Stimulated activated CD4-positive, alpha-beta T cell treated with anti-CD3 and anti-CD28 coated beads, Interleukin-12 subunit alpha, Interleukin-12 subunit beta, amount 100 ng/mL, for 4 hours (primary cell): ENCODE measurements at places on chromosomes 1 and 21.

GRCh38 chr1:37932759-37933158 is 14.1 kb downstream of the INPP5B start:
- no peak for DNase-seq

- no peak for DNase-seq
These were observed 1.3 kb upstream of the TXNIP start for GRCh38 chr1:145997718-145998023.

DNA sequence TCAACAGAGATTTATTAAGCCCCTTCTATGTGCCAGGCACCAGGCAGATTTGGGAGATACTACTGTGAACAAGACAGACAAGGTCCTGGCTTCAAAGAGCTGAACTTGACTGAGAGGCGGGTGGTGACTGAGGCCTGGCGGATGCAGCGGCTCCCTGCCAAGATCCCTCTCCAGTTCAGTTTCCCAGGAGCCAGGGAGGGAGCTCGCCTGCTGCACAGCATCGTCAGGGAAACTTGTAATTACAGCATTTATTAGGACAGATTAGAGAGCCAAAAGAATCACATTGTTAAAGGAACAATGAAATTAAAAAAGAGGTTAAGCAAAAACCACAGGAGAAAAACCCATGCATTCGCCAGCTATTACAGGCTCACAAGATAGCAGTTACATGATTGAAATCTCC is 55.3 kb downstream of the ETS2 start:
- DNase-seq, result no peak

GRCh38 chr1:9490605-9491339 is 48.5 kb upstream of the SLC25A33 start:
- peak; percentile 88 for DNase-seq

- DNase-seq, result peak; percentile 32
These were observed 7.2 kb upstream of the SEMA4A start for GRCh38 chr1:156146020-156146768.

DNA sequence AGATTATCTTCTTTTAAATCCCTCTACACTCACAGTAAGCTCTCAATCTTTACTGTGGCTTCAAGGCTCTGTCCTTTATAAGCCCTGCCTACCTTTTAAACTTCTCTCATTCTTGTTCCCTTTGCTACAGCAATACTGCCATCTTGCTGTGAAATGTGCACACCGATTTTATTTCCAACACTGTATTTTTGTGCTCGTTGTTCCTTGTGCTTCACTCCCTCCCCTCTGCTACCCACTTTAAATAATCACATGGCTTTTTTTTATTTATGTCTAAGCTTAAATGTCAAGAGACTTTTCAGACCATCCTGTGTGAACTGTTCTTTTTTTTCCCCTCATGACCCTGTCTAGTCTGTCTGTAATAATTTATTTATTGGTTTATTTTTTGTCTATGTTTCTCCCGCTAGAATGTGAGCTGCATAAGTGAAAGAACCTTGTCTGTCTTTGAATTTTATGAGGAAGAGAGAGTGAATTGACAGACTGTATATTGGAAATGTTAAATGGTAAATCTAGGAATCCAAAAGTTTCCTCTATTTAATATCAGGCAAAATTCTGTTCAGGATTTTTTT is 45.7 kb downstream of the ABCD3 start:
- DNase-seq, result no peak

- DNase-seq, result no peak
These were observed 478.6 kb downstream of the MATN1 start for GRCh38 chr1:30244801-30245200.

GRCh38 chr1:60924964-60925798 is 157.2 kb upstream of the NFIA start:
- no peak for DNase-seq

DNA sequence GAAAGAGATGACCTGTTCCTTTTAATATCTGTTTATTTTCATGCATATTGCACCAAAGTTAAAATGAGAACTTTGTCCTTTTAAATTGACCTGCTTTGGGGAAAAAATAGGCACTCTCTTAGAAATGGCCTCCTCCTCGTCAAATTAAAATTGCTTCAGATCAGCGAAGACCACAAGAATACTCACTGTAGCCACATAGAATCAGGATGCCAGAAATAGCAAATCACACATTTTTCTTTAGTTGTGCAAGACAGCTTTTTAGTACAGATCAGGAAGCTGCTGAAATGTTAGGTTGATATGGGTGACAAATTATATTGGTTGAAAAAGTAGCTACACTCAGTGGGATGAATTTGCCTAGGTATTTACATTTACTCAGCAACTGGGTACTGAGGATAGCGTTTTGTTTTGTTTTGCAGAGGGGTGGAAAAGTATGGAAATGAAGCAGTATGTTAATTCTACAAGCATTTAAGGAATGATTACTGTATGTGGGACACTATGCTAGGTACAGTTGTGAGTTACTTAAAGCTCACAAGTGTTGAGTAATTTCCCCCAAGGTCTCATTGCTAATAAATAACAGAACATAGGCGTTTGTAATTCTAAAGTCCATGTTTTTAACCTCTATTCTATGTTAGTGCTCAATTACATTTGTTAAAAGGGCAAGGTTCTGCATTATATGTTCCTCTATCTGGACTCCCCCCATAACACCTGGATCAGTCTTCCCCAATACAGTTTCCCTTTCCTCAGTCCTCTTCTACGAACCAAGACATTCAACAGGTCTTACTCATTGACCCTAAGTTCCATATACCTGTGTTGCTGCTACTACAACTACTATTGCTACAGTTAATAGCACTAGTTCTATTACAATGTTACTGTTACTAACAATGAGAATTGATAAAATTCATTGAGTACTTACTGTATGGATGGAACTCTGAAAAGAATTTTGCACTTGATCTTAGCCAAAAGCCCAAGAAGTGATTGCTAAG is 99.4 kb upstream of the S1PR1 start:
- no peak for DNase-seq

DNA sequence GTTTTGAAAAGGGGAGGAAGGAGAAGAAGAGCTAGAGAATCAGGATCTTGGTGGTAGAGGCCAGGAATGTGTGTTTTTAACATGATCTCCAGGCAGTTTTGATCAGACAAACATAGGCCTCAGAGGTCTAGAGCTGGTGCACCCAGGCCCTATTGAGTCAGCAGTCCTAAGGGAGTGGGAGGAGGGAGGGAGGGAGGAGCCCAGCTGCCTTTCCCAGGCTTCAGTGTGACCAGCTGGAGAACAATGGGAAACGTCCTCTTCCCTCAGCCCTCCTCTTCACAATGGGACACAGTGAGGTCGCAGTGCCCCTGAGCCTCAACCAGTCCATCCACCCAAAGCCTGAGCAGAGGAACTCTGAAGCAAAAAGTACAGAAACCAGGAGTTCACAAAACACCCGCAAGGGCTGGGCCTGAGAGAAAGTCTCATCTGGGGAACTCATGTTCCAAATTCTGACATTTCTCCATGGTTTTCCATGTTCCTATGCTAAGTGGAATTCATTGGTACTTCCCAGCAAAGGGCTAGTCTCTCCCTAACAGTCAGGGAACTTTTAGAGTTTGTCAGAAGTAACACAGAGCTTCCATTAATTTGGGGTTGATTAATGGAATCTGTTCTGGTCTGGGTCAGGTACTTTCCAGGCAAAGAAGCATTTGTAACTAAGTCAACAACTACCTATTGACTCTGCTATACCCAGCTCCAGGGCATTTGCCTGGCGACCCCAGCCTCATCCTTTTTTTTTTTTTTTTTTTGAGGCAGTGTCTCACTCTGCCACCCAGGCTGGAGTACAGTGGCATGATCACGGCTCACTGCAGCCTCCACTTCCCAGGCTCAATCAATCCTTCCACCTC is 37.5 kb downstream of the ELAPOR1 start:
- DNase-seq, result no peak

DNA sequence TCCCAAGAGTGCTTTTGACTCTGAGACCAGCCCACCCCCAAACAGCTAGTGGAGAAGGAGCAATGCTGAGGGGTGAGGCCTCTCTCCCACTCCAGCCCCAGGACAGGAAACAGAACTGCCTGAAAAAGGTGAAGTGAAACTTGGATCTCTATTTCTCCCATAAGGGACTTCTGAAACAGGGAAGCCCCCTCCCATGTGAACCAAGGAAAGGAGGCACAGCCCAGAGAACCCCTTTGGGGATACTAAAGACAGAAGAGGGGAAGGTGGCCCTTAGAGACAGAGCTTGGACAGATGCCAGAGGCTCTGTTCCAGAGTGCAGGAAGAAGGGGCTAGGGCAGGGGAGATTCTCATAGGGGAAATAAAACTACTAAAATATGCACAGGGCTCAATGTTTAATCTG is 2.9 kb downstream of the TNFAIP8L2 start:
- no peak for DNase-seq

DNA sequence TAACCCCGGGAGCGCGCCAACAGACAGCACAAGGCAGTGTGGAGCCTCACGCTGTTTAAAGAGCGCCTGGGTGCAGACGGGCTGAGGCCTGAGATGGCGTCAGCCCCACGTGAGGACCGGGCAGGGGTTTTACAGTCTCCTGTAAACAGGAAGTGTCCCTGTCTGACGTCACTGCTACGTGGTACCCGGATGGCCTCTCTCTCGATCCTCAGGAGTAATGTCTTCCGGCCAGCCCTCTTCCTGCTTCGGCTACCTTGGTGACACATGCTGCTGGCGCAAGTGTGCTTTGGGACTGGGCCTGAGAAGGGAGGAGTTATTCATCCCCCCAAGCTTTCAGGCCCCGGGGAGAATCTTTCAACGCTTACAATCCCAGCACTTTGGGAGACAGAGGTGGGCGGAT is 41.2 kb downstream of the CNST start:
- DNase-seq, result no peak
